ENCODE measurements at places on chromosomes 4 and X.
A peak's percentile ranks its signal among the peaks of the same experiment; 100 is the strongest.

DNA sequence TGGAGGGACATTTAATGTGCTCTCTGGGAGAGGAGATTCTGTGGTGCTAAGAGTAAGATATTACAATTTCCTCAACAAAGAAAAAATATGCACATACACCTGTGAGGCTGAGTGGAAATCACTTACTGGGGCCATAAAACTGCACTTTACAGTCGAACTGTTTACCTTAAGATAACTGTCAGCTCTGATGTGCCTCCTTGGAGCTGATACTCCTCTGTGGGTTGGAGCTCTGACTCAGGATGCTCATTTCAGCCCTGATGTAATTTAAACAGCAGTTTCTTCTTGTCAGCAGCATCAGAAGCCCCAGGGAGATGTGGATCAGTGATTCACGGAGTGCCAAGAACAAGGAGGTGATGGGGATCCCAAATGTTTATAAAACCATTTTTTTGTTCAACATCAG, 241.9 kb upstream of the SFRP2 start:
- no peak for DNase-seq

DNA sequence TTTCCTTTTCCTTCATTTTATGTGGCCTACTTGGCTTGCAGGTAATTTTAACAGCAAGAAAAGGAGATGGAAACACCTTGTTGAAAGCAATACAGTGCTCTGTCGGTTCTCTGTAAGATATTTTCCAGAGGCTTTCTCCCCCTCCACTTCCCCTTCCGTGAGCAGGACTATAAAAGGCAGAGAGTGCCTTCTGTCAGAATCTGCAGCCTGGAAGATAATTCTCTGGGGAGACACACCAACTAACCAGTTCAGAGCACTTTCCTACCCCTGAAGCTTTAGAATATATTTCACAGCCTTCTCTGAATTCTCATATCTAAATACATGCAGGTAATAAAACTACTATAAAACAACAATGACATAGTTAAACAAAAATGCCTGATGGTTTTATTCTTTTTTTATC, 141.1 kb downstream of the IDS start:
- no peak for DNase-seq

DNA sequence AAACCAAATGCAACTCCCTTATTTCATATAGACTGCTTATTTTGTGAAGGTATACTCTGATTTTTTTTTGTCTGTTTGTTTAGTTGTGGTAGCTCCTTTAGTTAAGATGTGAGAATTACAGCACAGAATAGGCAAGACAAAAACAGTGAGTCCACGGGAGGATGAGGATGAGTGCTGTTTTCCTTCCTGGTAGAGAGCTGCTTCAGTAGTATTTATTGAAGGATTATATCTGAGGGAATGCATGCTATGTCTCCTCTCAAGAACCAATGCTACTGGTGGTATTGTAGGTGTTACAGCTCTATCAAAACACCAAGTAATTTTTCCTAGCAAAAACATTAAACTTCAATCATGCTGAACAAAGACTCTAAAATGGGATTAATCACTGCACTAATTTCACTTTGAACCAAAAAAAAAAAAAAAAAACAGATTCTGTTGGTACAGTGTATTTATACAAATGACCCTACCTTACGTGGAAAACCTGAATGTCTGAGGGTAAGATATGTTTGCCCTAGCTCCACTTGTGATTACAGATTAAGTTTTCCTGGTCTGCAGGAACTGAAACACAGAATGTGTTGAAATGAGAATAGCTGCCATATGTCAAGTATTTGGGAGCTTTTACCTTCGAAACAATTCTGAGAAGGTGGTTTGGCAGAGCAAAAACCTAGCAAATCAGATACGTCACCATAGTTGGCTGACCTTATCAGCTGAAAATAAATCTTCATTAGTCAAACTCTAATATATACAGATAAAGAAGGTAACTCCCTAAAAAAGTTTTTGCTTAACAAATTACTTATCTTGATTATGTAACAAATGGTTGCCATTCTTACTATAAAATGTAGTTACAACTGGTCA, 40.3 kb downstream of the PPP3CA start:
- DNase-seq, result no peak

DNA sequence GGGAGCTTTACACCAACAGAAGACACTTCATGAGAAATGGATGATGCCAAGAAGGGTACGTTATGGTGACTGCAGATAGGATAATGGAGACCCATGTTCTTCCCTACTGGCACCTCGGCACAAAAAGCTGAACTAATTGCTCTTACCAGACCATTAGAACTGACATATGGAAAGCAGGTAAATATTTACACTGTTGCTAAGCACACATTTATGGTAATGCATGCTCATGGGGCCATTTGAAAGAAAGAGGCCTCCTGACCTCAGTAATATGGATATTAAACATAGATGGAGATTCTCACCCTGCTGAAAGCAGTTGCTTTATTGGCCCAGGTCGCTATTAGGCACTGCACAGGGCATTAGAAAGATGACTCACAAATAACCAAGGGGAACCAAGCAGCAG, 1759.6 kb downstream of the C4orf33 start:
- no peak for DNase-seq

- DNase-seq, result no peak
These were observed 11.6 kb upstream of the GDPD2 start for GRCh38 chrX:70411475-70411874.

- DNase-seq, result no peak
These were observed 1055.2 kb downstream of the STIM2 start for GRCh38 chr4:27915822-27916221.

DNA sequence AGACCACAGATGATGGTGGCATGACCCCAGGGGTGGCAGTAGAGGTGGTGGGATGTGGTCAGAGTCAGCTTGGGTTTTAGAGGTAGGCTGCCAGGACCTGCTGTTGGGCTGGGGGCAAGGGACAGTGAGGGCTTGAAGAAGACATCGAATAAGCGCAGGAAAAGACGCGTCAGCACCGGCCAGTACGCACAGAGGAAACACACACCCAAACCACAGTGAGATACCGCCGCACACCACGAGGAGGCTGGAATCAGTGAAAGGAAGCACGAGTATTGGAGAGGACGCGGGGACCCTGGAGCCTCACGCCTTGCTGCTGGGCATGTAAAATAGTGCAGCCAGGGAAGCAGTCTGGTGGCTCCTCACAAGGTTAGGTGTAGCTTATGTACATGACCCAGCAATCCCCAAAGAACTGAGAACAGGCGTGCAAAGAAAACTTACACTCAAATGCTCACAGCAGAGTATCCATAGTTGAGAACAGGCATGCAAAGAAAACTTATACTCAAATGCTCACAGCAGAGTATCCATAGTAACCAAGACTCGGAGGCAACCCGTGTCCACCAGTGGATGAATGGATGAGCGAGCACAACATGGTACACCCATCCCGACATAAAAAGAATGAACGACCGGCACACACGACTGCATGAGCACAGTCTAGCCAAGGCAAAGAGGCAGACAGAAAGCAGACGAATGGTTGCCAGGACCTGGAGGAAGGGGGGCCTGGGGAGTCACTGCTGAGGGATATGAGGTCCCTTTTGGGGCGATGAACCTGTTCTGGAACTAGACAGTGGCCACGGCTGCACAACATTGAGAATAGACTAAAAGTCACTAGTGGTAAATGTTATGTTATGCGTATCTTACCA, 13.3 kb downstream of the PDZD4 start:
- no peak for DNase-seq

- DNase-seq, result no peak
These were observed 65.2 kb downstream of the PARM1 start for GRCh38 chr4:74997948-74998729.

- peak; percentile 14 for DNase-seq
These were observed 424.0 kb upstream of the NDST4 start for GRCh38 chr4:115537387-115537786.

GRCh38 chrX:150704030-150704613, 10.9 kb downstream of the MTMR1 start:
- DNase-seq, result no peak

DNA sequence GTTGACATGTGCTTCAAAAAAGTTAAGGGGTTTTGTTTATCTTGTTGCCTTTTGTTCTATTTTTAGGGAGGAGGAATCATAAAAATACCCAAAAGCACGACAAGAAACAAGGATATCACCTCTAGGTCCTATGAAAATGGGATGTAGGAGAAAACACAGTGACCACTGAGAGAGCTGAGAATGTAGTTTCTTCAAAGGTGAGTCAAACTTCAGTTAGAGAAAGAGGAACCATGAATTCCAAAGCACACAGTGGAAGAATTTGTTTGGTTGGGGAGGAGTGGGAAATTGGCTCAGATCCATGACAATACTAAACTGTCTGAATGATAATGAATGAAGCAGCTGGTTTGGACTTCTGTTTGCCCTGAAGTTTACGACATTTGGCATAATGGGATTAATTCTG, 19.1 kb upstream of the FRYL start:
- DNase-seq, result no peak

DNA sequence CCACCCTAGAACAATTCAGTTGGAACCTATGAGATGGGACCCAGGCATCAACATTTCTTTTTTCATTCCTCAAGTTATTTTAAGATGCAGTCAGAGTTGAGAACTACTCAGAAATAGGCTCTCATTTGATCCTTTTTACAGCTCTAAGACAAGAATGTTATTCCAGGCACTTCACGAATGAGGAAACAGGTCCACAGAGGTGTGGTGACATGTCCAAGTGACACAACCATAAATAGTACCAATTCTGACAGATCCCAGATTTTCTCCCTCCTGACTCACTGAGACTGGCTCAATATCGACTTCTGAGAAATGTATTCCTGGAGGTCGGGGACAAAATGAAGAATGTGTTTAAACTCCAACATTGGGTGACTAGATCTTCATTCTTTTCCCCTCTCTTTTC, 11.1 kb downstream of the TCEANC start:
- no peak for DNase-seq

DNA sequence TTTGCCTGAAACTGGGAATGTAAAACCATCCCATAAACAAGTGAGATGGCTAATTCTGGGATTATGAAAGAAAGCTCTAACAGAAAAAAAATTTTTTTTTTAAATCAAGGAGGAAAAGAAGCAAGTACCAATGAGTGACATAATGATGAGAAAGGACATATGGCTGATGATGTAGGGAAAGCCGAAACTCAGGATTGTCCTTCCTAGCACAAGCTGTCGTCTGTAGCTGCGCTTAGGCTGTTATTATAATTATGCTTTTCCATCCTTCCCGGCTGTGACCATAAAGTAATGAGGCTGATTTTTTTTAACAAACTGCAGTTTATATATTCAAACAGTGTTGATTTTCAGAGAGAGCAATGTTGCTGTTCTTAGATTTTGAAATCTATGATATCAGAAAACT, 209.8 kb upstream of the NOCT start:
- no peak for DNase-seq

- no peak for DNase-seq
These were observed 188.9 kb upstream of the IL1RAPL1 start for GRCh38 chrX:28398342-28398741.

GRCh38 chrX:82087699-82088098, 885.8 kb downstream of the SH3BGRL start:
- DNase-seq, result peak; percentile 83

DNA sequence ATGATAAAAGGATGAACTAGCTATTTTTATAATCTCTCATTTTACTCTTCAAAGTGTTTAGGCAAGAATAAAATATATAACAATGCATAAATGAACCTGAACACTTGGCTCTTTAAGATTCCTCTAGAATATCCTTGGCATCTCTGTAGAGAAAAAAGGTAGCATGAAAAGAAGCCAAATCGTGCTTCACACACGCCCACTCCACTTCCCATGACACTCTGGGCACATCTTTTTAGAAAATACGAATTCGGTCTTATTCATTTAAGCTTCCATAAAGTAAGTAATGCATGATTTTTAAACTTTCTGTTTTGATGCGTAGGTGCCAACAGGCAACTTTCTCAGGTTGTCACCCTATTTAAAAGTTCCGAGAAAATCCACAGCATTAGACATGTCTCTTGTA, 73.6 kb upstream of the SORBS2 start:
- no peak for DNase-seq

- DNase-seq, result peak; percentile 35
These were observed 5.9 kb downstream of the APOO start for GRCh38 chrX:23901805-23902204.

DNA sequence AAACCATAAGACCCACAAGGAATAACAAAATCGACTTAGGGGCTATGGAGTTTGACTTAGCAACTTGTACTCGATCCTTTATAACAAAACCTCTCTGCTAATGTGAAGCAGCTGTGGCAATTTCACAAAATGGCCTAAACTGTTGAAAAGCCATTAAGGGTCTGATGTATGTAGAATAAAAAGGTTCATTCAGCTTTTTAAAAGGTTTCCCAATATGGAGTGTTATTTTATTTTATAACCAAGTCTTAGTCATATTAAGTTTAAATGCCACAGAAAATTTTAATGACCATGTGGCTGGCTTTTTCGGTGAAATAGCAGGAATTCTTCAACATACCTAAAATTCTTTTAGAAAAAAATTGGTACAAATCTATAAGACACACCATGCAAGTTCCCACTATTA, 291.8 kb upstream of the HAND2 start:
- no peak for DNase-seq

GRCh38 chr4:78780093-78780492, 3.9 kb downstream of the BMP2K start:
- no peak for DNase-seq

GRCh38 chr4:155757745-155758265, 1.0 kb upstream of the GUCY1B1 start:
- no peak for DNase-seq

DNA sequence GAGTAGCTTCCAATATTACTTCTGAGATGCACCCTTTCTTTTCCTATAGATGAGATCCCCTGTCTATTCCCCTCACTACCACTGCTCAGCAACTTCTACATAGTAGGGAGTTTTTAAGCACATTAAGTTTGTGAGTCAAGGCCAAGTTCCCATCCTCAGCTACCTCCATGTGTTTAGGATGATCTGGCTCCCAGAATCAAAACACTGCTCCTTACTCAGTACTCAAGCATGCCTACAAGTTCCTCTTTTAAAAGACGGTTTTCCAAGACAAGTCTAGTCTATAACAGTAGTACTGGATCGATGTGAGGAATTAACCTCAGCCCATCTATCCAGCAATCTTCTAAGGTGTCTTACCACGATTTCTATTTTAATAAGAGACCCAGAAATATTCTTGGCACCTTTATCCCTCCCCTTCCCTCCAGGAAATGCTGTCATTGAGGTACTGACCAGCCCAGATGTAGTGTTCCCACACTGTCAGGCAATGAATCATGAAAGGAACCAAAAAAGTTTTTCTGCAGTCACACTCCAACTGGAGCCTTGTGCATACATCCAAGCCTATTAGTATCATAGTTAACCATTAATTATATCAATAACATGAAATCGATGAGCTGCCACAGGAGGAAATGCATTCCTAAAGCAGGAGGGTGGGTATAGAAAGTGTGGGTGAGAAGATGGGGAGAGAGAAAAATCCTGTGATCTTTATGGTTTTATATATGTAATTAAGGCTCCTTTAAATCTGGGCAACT, 29.6 kb downstream of the AREG start:
- no peak for DNase-seq

DNA sequence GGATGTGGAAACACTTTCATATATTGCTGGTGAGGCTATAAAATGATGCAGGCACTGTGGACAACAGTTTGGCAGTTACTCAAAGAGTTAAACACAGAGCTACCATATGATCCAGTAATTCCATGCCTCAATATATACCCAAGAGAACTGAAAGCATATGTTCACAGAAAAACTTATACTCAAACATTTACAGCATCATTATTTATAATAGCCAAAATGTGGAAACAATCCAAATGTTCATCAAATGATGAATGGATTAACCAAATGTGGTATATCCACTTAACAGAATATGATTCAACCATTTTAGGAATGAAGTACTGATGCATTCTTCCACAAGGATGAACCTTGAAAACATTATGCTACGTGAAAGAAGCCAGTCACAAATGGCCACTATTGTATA, 603.8 kb downstream of the IQCM start:
- no peak for DNase-seq

Measured in COR-L47 (cell line).